ENCODE measurements at places on chromosomes 7 and 10.

DNA sequence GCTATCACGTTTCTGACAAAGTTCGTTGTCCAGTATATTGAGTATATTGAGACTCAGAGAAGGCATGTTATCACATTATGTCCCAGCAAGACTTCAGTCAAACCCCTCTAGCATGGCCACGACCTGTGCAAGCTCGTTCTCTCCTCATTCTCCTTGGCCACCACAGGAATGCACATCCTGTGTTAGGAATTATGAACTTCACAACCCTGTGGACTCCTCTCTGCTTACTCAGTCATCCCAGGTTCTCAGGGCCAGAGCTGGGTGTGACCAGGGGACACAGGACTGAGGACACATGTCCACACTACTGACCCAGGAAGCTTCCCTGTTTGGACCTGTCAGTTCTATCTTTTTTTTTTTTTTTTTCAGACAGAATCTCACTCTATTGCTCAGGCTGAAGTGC, 4.4 kb downstream of the SH2D4B start:
- no peak for DNase-seq

DNA sequence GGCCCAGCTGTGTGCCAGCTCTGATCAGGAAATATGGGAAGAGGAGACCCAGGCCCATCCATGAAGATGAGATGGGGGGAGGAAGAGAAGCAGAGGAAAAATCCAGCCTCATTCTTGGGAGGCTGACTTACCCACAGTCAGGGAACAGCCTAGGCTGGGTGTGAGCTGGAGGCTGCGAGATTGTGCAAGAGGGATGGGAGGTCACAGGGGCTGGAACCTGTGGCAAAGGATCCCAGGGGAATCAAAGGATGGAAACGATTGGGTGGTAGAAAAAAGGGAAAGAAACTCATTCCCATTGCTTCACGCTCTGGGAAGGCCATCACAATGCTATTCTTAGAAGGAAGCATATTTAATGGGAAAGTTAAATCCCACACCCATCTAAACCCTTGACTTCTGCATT, 26.7 kb upstream of the CRHR2 start:
- DNase-seq: no peak

DNA sequence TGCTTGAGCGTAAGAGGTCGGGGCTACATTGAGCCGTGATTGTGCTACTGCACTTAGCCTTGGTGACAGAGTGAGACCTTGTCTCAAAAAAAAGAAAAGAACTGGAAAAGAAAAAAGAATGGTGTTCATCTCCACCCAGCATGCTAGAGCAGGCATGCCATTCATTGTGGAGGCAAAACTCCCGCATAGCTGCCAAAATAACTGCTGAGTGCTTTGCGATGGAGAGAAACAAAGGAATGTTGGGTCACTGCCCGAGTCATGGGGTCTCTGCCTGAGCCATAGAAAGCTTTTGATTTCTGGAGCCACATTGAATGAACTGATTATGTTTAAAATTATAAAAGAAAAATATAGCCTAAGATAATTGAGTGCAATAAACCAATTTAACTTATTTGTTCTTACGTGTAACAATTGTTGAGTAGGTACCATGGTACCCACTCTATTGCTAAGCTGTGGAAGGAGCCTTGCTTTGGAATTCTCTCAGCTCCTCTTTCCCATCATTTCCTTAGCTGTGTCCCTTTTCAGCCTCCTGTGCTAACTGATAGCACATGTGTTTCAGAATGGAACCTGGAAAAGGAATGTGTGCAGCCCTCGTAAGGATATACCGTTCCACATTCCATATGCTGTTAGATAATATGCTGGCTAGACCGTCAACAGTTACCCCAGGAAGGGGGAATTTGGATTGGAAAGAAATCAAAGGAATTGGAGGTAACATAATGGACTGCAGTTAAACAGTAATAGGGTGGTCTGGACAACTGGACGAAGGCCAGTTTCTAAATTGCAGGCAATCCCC, 99.0 kb downstream of the KIAA1217 start:
- no peak for DNase-seq

DNA sequence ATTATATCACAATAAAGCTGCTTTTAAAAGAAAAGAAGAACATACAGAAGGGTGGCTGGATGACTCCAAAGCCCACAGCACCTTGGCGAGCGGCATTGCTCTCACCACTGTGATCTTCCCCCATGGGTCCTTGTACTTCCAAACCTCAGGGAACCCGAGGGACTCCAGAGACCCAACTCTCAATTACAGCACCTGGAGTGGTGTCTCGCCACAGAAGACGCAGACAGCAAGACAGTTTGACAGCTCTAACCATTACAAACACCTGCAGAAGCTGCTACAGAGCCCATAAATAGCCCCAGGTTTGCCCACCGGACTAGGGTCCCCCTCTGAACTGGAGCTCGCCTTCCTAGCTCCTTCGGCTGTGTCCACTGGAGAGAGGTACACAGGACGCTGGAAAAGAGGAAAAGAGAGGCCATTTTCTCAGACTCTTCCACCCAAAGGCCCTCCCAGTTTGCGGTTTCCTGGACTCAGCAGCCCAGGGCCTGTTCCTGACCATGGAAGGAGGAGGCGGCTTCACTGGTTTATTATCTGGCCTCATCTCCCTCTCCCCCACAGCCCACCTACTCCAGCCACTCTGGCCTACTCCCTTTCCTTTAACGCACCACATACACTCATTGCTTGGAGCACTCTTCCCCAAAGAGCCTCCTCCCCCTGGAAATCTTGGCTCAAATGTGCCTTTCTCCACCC, 1.9 kb downstream of the PIK3AP1 start:
- DNase-seq: no peak

DNA sequence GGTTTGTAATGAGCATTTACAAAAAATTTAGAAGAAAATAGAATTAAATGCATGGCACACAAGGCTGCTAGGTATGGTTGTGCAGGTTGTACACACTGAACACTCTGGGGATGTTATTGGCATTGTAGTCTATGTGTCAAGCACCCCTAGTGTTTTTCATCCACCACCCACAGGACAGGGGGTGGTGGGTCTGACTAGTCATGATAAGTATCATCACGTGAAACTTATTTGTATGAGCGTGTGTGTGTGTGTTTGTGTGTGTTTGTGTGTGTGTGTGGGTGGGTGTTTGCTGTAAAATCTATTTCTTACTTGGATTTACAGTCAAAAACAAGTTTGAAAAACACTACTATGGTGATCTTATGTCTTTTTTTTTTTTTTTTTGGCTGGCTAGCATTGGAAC, 66.5 kb downstream of the MAP3K8 start:
- DNase-seq: no peak

Measured in CD4-positive, alpha-beta memory T cell (primary cell).